Thyroid gland (tissue), 4 donors: ENCODE measurements at places on chromosomes 12 and 14.

- DNase-seq: no peak
These were observed 2.7 kb upstream of the INHBE start for GRCh38 chr12:57452181-57452936.

DNA sequence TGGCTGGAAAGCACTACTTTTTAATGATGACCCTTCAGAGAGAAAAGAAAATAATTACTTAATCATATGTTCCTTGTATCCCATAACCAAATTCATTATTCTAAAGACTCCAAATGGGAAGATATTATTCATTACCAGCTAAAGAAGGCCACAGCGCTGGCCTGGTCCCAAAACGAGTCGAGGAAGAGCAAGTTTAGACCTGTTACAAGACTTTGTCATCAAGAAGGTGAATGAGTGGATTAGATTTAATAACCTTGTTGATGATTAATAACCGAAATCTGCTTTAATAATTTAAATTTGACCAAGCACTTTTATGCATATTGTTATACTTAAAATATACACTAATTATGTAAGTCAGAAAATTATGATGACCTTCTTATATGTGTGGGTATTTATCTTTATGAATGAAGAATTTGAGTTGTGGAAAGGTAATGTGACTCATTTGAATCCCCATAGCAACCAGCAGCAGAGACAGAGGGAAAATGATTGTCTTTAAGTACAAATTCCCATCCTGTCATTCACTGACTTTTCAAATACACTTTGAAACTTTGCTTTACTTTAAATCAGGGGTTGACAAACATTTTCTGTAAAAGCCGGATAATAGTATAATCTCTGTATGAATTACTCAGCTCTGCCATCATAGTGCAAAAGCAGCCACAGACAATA, 200.3 kb upstream of the NPAS3 start:
- DNase-seq: no peak

DNA sequence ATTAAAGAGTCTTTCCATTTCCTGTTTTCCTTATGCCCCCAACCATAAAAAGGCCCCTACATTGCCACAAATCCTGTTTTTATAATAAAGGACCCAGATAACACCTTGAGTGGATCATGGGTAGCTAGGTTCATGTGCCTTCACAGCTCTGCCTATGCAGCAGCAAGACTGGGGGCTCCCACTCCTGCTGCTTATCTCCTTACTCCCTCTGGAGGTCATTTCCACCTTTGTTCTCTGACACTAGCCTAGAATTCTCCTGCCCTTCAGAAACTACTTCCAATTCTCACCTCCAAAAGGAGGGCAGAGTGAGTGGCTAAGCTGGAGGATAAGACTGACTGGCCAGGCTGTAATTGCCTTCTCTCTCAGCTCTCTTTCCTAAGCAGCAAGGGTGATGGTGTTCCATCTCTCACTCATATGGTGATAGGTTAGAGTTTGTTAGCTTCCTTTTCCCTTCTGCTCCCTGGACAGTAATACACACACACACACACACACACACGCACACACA, 20.0 kb upstream of the STAC3 start:
- DNase-seq: no peak

DNA sequence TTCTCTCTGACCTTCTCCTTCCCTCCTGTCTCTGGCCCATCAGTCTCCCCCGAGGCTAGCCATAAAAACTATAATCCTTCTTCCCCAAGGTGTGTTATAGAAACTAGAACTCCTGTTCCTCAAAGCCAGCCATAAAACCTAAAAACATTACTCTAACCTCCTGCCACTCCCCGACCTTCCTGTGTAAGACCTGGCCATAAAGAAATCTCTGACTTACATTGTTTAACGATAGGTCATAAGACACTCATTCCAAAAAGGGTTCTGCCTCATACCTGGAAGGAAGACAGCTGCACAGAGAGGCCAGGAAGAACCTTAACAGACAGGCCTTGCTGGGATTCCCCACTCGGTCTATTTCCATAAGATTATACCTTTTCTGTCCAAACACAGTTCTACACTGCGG, 70.9 kb upstream of the EEA1 start:
- DNase-seq: no peak
